ENCODE measurements at places on chromosomes 6 and 20. TPM values are rescaled to one million over a fixed set of nuclear protein-coding genes. Genes with fewer than 3 reads are reported as not detected.
A peak's percentile ranks its signal among the peaks of the same experiment; 100 is the strongest.

DNA sequence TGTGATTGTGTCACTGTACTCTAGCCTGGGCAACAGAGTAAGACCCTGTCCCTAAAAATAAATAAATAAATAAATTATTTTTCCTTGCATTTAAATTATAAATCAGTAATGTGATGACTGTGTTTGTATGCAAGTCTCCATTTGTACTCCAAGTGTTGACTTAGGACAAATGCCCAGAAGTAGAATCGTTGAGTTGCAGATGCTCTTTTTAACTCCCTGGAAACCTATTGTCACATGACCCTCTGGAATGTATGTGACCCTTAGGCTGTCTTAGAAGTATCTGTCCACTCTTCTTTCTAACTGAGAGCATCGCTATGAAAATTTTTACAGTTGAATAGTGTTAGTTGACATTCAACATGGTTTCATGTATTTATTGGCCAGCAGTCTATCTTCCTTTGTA, 18.8 kb downstream of the OR2A4 start:
- no peaks in the 10 kb centered on the region for H3K27me3 ChIP-seq
- H3K4me1 ChIP-seq = no peaks in the 10 kb centered on the region

DNA sequence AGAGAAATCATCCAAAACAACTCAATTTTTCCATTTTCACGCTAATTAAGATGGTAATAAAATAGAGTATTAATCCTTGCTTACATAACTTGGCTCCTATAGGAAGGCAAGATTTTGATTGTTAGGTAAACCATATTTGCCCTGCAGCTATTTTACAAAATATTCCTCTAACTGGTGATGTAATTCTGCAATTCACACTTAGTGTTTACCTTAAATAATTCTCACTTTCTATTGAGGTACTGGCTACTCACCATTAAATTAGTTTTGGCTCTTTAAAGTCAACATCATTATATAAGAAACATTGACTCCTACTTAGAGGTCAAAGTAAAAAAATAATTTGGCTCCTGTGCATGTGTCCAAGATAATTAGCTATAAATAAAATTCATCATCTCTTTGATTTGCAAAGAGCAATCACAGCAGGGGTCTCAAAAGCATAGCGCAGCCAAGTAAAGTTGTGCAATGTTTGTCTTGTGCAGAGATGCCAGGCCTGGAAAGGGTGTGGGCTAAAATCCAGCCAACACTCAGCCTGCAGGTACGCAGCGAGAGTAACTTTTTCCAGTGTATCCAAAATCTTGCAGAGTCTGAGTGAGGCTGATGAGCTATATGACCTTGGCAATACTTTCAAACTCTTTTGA, 501.2 kb downstream of the MMUT start:
- no peaks in the 10 kb centered on the region for H3K4me1 ChIP-seq
- DNase-seq = no peak
- H3K27ac ChIP-seq = no peak overlapping the region
- no peaks in the 10 kb centered on the region for H3K36me3 ChIP-seq
- H3K27me3 ChIP-seq = no peaks in the 10 kb centered on the region
- no peak overlapping the region for H3K4me3 ChIP-seq

DNA sequence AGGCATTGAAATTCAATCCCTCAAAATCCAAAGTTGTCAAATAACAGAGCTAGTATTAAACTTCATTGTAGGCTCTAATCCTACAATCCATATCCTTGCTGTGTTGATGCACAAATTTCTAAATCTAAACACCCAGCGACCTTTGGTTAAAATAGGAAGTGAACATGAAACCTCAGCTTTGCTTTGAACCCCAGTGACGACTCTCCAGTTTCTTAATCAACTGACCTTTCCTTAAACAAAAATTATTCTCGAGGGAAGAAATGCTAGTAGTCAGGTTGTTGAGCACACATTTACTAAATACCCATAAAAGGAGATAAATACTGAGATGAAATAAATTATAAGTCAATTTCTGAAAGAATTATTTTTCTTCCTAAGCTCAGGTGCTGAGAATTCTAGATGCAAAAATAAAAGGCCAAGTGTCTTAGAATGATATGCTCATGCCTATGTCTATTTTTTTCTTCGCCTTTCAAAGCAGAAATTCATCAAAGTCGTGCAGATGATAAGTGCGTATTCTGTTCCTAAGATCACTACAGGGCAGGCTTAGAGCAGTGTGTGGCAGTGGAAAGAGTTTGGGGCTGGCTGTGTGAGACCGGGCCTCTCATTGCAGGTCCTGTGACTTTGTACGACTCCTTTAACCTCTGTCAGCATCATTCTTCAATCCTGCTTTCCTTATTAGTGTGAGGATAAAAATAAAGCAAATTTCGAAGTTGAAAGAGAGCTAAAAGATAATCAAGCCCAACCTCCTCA, 208.7 kb downstream of the PRL start:
- H3K4me1 ChIP-seq = no peaks in the 10 kb centered on the region
- H3K27me3 ChIP-seq = no peaks in the 10 kb centered on the region
- no peaks in the 10 kb centered on the region for H3K36me3 ChIP-seq
- no peak overlapping the region for H3K27ac ChIP-seq

- no peak overlapping the region for H3K4me3 ChIP-seq
- H3K36me3 ChIP-seq = no peaks in the 10 kb centered on the region
These were observed 141.7 kb downstream of the CD164 start for GRCh38 chr6:109240370-109241084.

- no peaks in the 10 kb centered on the region for H3K4me1 ChIP-seq
- no peak overlapping the region for H3K4me3 ChIP-seq
- H3K36me3 ChIP-seq = no peaks in the 10 kb centered on the region
These were observed 40.3 kb downstream of the IL22RA2 start for GRCh38 chr6:137133122-137133521.

DNA sequence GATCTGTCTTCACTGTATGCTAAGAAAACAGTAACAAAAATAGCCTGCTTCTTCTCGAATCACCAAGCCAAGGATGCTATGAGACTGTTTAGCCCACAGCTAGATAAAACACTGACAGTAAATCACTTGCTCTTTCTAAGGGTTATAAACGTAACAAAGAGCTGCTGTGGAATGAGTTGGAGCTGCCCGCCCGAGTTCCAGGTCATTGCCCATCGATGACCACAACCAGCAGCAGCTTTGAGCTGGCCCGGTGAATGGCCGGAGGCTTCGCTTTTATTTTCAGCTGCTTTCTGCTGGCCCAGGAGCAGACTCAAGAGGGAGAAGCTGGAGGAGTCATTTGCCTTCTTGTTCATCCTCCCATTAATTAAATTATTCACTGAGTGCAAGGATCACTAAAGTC, 82.2 kb upstream of the CDH4 start:
- H3K27ac ChIP-seq = no peak overlapping the region
- no peak for DNase-seq
- no peaks in the 10 kb centered on the region for H3K36me3 ChIP-seq

DNA sequence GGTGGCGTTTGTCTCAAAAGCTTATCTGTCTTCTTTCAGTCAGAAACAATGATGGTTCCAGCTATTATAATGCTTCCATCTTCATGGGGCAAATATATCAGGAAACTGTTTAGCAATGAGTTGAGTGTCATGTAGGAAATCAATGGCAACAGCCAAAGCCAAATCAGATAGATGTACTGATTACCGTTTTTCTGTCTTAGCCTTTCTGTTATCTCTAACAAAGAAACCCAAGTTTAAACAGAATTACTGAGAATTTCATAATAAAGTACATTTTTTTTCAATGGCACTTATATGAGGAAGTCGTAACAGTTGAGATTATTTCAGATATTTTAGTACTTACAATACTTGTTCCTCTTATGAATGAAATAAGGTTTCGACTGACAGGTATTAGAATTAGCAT, 1.2 kb downstream of the NOX3 start:
- DNase-seq = no peak
- no peaks in the 10 kb centered on the region for H3K36me3 ChIP-seq
- H3K27ac ChIP-seq = no peak overlapping the region
- no peaks in the 10 kb centered on the region for H3K27me3 ChIP-seq

- H3K4me1 ChIP-seq = no peaks in the 10 kb centered on the region
- H3K27me3 ChIP-seq = no peaks in the 10 kb centered on the region
- no peak overlapping the region for H3K27ac ChIP-seq
These were observed 79.6 kb downstream of the CDK19 start for GRCh38 chr6:110735666-110736065.

DNA sequence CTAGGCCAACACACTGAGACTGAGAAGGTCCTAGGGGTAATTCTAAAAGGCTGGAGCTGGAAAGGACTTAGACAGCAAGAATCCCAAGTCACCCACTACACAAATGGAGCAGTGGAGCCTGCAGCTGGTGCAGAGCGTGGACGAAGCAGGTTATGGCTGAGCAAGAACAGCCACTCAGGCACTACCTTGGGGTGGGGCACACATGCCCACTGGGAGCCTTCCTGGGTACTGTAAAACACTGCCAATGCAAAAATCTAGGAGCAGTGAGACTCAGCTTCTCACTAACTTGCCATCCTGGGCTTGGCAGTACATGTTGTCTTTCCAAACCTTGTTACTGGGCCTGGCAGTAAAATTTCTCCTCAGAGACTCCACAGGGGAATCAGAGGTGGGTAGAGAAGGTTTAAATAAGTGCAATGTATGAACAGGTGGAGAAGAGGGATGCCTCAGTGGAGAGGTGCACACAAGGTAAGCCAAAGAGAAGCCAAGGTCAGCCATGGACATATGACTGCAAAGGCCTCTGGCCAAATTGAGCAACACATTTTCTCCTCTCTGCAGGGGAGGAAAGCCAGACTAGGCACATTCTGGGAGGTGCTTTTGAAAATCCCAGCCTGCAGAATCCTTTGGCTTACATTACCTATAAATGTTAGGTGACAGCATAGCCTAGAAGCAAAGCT, 105.6 kb downstream of the TNFRSF21 start:
- no peaks in the 10 kb centered on the region for H3K36me3 ChIP-seq
- H3K27me3 ChIP-seq = no peaks in the 10 kb centered on the region
- H3K4me1 ChIP-seq = no peaks in the 10 kb centered on the region
- no peak for DNase-seq
- no peak overlapping the region for H3K27ac ChIP-seq
- H3K4me3 ChIP-seq = no peak overlapping the region

GRCh38 chr20:44038681-44039123, 124.0 kb downstream of the TOX2 start:
- no peak for DNase-seq
- H3K27ac ChIP-seq = no peak overlapping the region
- H3K4me3 ChIP-seq = no peak overlapping the region
- no peaks in the 10 kb centered on the region for H3K4me1 ChIP-seq
- peaks cover 7% of the 10 kb centered on the region for H3K27me3 ChIP-seq

DNA sequence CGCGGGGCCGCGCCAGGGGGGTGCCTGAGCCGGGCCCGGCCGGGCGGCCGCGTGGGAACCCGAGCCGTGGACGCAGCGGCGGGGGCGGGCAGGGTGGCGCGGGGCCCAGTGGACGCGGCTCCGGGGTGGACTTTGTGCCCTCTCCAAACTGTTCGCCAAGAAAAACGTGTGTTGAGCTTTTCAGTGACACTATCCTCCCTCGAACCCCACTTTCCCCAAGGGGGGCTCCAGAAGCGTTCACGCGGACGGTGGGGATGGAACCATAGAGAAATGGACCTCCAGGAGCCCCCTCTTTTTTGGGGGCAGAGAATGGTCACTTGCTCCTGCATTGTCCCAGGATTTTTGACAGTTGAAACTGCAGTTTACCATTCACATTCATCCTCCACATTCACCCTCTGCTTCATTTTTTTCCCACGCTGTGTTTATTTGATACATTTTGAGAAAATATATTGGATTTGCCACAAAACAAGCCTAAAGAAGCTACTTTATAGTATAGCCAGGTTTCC, 2.9 kb upstream of the HIVEP1 start:
- DNase-seq = no peak
- peak overlapping the region; percentile 96 for H3K27ac ChIP-seq
- no peaks in the 10 kb centered on the region for H3K36me3 ChIP-seq
- H3K4me3 ChIP-seq = peak overlapping the region; percentile 88

DNA sequence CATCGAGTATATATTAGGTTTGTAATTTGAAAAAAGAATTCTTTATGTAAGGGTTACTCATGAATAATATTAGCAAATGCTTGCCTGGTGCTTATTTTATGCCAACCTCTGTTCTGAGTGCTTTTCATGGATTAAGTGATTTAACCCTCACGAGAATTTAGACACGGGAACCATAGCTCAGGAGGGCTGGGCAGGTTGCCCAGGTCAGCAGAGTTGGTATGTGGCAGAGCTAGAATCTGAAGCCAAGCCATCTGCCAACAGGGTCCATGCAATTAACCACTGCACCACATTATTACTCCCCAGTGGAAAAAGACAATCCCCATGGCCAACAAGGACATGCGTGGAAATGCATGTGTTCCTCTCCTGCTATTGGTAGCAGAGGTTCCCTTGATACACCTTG, 345.6 kb downstream of the CDC5L start:
- DNase-seq = no peak
- no peaks in the 10 kb centered on the region for H3K36me3 ChIP-seq
- H3K4me3 ChIP-seq = no peak overlapping the region
- no peak overlapping the region for H3K27ac ChIP-seq
- no peaks in the 10 kb centered on the region for H3K27me3 ChIP-seq
- H3K4me1 ChIP-seq = no peaks in the 10 kb centered on the region

- H3K27me3 ChIP-seq = no peaks in the 10 kb centered on the region
- H3K4me3 ChIP-seq = no peak overlapping the region
- peaks cover 7% of the 10 kb centered on the region for H3K4me1 ChIP-seq
- no peaks in the 10 kb centered on the region for H3K36me3 ChIP-seq
These were observed 5.8 kb upstream of the FAM217A start for GRCh38 chr6:4084444-4085331.

- H3K36me3 ChIP-seq = no peaks in the 10 kb centered on the region
- H3K27me3 ChIP-seq = no peaks in the 10 kb centered on the region
- DNase-seq = peak; percentile 92
- H3K4me1 ChIP-seq = peaks cover 8% of the 10 kb centered on the region
These were observed 36.2 kb downstream of the GNAS start for GRCh38 chr20:58888521-58889333.

GRCh38 chr6:41367700-41368099, 32.3 kb downstream of the NCR2 start:
- H3K27ac ChIP-seq = no peak overlapping the region
- DNase-seq = no peak
- H3K4me3 ChIP-seq = no peak overlapping the region
- peaks cover 79% of the 10 kb centered on the region for H3K27me3 ChIP-seq

GRCh38 chr6:159268511-159268910, 99.3 kb downstream of the FNDC1 start:
- no peaks in the 10 kb centered on the region for H3K27me3 ChIP-seq
- no peaks in the 10 kb centered on the region for H3K4me1 ChIP-seq
- no peak overlapping the region for H3K4me3 ChIP-seq

GRCh38 chr6:122859676-122860075, 70.6 kb downstream of the SMPDL3A start:
- H3K4me3 ChIP-seq = no peak overlapping the region
- H3K36me3 ChIP-seq = no peaks in the 10 kb centered on the region
- DNase-seq = no peak
- H3K27me3 ChIP-seq = no peaks in the 10 kb centered on the region

- no peaks in the 10 kb centered on the region for H3K36me3 ChIP-seq
- H3K4me3 ChIP-seq = no peak overlapping the region
- no peak overlapping the region for H3K27ac ChIP-seq
- DNase-seq = no peak
- H3K4me1 ChIP-seq = no peaks in the 10 kb centered on the region
These were observed 247.4 kb downstream of the CD109 start for GRCh38 chr6:73943411-73943810.

Gene DYNLT2
- 0.93 TPM for polyA plus RNA-seq

Gene TNFRSF6B
- polyA plus RNA-seq = 6.1 TPM

Gene KIAA1755
- 0.29 TPM for polyA plus RNA-seq

Gene ARFGEF2
- polyA plus RNA-seq = 7.8 TPM

Gene SLC25A27
- 2.2 TPM for polyA plus RNA-seq

Gene RIPOR2
- 12.9 TPM for polyA plus RNA-seq

Gene NOX3
- not detected for polyA plus RNA-seq

Gene SLC17A1
- polyA plus RNA-seq = not detected

Gene FAM162B
- 2.8 TPM for polyA plus RNA-seq

Gene GDAP1L1
- polyA plus RNA-seq = not detected

Gene CDC25B
- polyA plus RNA-seq = 6.6 TPM

Gene ZBP1
- 0.07 TPM for polyA plus RNA-seq

Gene BNIP5
- polyA plus RNA-seq = not detected

Gene UBD
- 0.30 TPM for polyA plus RNA-seq

Gene CD24
- 0.26 TPM for polyA plus RNA-seq

All from psoas muscle (tissue), 8 donors.